ENCODE measurements at places on chromosomes 3 and 15.

- DNase-seq, result no peak
These were observed 90.8 kb downstream of the CRTC3 start for GRCh38 chr15:90620379-90621067.

DNA sequence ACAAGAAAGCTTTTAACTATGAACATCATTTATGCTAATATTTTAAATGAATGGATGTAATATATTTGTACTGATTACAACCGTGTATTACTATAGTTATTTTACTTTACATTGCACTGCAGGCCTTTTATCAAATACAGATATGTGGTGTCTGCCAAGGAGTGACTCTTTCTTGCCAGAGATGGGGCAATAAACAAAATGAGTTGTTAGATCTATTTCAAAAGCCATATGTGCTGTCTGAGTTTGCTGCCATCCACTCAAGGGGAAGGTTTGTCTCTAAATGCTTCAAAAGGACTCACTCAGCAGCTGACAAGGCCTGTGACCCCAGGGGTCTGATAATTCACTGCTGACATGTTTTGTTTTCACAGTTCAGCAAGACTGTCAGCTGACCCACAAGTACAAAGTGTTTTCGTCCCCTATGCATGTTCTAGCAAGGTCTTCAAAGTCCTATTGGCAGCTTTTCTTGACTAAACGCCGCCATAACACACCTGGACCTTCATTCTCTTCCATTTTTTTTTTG is 41.3 kb upstream of the ZBED2 start:
- DNase-seq, result no peak

DNA sequence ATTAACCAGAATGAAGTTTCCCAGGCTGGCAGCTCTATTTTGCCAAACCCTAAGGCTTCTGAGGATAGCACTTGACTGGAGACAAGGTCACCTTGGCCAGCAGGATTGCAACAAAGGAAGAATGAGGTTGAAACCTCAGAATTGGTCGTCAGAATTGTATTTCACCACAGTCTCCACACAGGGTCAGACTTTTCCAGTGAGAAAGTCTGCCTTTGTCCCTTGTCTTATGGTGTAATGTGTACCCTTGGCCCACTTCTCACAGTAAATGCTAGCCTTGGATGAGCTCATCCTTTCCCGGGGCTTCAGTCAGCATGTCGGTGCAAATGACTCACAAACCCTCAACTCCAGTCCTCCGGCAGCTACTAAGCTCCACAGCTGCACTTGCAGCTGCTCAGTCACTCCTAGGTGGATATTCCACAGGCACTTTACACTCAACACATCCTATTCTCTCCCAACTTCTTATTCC is 19.7 kb downstream of the SSR3 start:
- DNase-seq, result no peak

DNA sequence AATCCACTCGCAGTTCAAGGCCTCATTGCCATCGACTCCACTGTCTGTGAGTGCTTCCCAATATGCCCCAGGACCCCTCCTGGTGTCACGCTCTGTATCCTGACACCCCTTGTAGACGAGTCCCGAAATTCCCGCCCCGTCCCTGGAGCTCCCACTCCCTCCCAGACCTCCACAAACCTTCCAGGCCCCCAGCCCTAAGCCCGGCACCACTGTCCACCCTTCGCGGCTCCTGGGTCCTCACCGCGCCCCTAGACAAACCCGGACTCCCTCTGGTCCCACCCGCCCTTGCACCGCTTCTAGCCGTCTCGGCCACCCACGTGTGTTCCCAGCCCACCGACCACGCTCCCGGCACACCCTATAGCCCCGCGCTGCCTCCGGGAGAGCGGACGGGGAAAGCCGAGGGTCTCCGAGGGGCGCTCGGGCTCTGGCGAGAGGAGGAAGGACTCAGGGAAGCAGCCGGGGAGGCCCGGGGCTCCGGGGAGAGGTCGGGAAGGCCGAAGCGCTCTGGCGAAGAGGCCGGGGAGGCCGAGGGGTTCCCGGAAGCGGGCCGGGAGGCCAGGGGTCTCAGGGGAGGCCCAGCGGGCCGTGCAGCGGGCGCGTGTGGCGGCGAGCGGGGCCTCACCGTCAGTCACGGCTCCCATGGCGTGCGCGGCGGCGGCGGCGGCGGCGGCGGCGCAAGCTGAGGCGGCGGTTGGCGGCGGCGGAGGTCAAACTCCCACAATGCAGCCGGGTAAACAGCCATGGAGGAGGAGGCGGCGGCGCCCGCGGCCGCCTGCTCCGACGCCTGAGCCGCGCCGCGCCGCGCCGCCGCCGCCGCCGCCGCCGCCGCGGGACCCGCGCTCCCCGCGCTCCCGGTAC is at the start of the genes ATXN7 and THOC7:
Gene ATXN7 (plus strand): TSS at position 718 of the 858 bp plus-strand sequence. CDS start 48,732 bp downstream, outside the sequence.
Gene THOC7 (minus strand): TSS at position 656 of the 858 bp plus-strand sequence. CDS start 15 bp downstream, at position 641.
- peak; percentile 58 for DNase-seq

DNA sequence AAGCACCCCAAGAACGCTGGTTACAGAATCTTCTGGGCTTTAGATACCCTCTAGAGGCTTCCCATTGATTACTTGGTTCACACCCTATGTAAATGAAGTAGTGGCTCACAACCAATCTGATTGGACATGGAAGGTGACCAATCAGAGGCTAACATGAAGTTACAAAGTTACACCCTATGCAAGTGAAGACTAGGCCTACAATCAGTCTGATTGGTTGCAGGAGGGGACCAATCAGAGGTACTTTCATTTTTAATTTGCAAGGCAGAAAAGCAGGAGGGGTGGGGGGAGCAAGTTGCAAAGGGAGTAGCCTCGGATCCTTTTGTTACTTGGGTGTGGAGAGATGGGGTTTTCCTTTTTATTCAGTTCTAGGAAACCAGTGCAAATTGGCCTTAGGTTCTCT is 11.1 kb upstream of the RTP2 start:
- DNase-seq, result no peak

GRCh38 chr3:53035825-53036619 is 9.9 kb downstream of the SFMBT1 start:
- no peak for DNase-seq

- DNase-seq, result no peak
These were observed 42.7 kb downstream of the METTL6 start for GRCh38 chr3:15384510-15385237.

DNA sequence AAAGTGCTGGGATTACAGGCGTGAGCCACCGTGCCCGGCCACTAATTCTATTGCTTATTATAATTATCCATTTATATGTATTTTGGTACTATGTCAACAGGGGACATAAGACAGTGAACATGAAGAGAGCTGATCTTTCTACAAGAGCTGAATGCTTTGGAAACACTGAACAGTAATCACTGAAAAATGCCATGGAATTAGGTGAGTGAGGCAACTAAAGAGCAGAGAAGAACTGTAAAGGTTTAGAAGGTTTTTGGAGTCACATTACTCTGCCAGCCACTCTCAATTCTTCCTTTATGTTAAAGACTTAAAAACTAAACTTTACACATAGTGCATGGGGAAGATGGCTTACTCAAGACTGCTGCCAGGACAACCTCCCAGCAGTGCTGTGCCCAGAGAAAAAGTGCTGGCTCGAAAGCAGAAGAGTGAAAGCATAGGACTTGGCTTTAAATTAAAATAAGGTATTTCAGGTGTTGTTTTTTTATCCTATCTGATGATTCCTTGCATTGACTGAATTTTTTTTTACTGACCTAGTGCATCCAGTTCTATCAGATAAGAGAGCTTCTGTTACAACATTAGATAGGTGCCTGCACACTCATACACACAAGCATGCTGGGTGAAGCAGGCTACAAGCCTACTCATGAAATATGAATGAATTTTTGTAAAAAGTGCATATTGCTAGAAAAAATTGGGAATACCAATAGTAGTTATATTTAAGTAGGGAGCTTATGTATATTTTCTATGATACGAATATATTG is 28.7 kb upstream of the CACNA2D3 start:
- DNase-seq, result no peak

- DNase-seq, result no peak
These were observed 78.8 kb downstream of the CMSS1 start for GRCh38 chr3:99896482-99896881.

GRCh38 chr3:10867384-10867783 is 51.4 kb downstream of the SLC6A11 start:
- no peak for DNase-seq

DNA sequence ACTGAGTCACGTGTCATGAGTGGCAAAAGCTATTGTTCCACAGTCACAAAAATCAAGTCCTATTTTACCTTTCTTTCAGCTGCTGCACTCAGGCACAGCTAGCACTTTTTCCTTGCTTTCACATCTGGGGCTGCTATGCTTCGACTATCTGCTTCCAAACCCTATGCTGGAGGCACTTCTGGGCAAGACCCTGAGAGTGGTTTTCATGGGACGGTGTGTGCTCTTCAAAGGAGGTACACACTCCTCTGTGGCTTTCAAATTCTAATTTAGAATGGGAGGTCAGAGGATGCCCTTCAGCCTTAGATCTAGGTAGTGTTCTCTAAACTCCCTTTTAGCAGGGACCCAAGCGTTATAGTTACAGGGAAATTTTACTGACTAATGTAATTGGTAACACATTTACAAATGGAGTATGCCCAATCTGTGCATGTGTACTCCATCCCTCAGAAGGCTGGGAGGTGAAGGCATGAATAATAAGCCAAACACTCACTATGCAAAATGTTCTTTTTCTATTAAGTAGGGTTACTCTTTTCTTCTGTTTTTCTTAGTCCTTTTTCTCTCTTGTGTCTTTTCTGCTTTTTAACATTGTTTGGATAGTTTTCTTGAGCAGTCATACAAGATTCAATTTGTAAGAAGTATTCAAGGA is 188.3 kb downstream of the LSAMP start:
- DNase-seq, result no peak

- DNase-seq, result no peak
These were observed 51.1 kb downstream of the CGNL1 start for GRCh38 chr15:57427367-57427821.

DNA sequence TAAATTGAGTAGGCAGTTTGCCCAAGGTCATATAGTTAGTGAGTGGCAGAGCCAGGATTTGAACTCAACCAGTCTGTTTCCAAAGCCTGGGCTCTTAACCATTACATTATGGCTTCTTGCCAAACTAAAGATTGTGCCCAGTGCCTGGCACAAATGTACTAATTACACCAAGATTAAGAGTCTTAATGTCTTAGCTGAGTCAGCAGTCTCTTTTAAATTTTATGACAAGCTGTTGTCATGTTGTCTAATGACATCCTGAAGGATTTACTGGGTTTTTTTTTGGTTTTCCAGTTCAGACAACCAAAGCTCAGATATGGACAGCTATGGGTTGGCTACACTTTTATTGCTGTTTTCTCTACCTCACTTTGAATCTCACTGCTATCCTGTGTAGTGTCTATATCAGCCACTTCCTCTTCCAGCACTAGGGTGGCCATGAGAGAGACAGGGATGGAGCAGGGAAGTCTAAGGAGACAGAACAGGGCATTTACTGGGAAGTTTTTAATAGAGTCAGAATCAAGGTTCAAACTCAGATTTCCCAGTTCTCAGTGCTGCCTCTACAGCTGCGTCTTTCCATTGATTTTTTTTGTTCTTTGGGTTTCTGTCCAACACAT is 10.5 kb downstream of the FBXL2 start:
- DNase-seq, result no peak

GRCh38 chr3:28590860-28591259 is 242.2 kb upstream of the AZI2 start:
- no peak for DNase-seq

GRCh38 chr3:187196573-187197334 is 532 bp upstream of the RTP1 start:
- DNase-seq, result no peak

DNA sequence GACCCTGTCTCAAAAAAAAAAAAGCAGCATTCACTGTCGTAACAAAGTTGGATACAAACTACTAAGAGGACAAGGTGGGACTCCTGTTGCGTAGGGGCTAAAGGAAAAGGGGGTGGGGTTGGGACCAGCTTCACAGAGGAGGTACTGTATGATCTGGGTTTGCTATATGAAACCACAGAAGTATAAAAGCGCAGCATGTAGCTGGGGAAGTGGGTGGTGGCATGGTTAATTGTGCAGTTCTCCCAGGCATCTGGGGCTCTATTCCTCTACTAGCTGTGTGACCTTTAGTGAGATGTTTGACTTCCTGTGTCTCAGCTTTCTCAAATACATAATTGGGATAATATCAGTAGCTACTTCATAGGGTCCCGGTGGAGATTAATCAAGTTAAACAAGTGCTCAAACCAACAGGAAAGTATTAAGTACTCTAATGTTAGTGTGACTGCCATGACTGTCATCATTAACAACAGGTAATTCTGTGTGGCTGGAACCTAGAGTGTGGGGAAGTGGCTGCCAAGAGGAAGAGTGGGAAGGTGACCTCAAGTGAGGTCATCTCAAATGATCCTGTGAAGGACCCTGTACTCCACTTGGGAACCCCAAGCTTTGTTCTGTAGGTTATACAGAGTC is 11.5 kb downstream of the PARP16 start:
- no peak for DNase-seq

GRCh38 chr15:100383302-100384107 is 41.7 kb upstream of the ADAMTS17 start:
- no peak for DNase-seq

GRCh38 chr3:77500721-77501120 is 460.8 kb downstream of the ROBO2 start:
- DNase-seq, result no peak

- no peak for DNase-seq
These were observed 91.5 kb downstream of the IL1RAP start for GRCh38 chr3:190605385-190605784.

DNA sequence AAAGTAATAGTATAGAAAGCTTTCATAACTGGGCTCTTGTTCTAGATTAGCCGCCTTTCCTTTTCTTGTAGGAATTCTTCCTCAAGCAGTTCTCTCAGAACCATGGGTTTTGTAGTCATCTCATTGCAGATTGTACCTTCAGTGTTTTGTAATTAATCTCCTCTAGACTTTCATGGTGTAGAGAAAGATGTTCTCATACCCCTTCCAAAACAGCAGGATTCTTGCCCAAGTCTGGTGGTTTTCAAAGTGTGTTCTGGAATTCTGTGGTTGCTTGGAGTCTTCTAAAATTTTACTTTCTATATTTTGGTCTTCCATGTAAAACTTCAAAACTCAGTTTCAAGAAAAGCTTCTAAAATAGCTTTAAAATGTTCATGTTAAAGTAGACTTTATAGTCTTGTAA is 293.8 kb downstream of the PTPRG start:
- no peak for DNase-seq

DNA sequence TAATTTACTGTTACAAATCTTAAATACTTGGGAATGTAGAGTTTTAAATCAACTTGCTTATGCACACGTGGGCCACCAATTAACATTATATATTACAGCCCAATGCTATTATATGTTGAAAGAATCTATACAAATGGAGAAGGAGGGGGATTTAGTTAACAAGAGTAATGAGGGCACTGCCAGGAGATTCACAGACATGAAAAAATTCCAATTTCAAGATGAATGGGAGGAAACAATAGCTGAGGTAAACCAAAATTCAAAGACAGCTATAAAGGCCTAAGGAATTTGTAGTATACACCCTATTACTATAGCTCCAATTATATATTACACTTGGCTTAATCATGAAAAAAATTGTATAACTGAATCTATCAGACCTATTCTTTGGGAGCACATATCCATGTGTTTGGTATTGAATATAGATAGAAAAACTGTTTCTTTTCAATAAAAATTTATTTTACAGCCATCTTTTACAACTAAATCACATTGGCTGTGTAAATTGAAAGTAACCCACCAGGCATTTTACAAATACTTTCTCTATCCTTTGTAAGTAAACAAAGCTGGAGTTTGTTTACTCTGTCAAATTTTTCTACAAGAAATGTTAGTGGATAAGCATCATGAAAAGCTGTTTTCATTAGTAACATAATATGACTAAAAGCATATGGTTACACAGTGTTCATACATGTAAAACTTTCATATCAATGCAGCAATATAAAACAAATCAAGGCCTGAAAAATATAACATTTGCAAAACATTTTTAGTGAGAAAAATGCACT is 1045.8 kb downstream of the ROBO1 start:
- no peak for DNase-seq

Data from stimulated activated CD4-positive, alpha-beta T cell treated with anti-CD3 and anti-CD28 coated beads, Interleukin-2, amount 100 ng/mL, for 48 hours (primary cell).